ENCODE measurements at places on chromosomes 2 and 18.

DNA sequence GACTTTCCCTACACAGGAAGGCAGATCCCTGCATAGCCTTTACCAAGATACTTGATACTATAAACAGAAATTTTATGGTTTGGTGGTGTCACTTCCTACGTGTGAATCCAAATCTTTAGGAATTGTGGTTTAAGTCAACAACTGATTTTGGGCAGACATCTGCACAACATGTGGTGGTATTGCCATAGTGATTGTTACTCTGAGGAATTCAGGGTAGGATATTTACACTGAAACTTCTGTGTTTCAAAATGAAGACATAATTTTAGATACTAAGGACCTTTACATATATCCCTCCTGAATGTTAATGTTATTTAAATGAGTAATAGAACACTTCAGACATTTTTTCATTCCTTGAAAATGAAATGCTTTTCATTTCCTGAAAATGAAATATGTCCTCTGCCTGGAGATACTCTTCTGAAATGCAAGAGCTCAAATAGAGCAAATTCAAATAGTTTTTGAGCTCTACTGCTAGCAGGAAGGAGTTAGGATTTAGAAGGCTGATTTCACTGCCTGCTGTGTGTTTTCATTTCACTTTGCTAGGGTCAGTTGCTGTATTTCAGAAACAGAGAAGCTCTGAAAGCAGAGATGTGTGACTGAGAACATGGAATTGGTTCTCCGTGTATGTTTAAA is 77.2 kb downstream of the MDH1 start:
- no peak for DNase-seq

GRCh38 chr2:39023649-39024048 is 97.2 kb downstream of the SOS1 start:
- no peak for DNase-seq

DNA sequence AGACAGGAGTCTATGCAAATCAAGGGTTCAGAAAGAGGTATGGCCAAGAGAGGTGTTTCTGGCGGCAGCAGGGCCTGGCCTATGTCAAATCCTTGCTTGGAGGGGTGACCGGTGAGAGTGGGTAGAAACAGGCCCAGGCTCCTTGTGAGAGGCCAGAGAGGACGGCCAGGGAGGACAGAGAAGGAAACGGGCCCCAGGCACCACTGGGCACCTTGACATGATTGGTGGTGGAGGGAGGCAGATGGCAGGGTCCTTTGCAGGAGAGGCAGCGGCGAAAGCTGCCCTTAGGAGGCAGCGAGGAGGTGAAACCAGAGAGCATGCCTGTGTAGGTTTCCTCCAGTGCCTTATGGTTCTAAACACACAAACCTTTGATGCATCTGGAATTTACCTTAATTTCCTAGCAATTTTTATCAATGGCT is 6.2 kb downstream of the RAMP1 start:
- no peak for DNase-seq

- no peak for DNase-seq
Observed at GRCh38 chr2:39377226-39377939, 59.7 kb downstream of the MAP4K3 start.

DNA sequence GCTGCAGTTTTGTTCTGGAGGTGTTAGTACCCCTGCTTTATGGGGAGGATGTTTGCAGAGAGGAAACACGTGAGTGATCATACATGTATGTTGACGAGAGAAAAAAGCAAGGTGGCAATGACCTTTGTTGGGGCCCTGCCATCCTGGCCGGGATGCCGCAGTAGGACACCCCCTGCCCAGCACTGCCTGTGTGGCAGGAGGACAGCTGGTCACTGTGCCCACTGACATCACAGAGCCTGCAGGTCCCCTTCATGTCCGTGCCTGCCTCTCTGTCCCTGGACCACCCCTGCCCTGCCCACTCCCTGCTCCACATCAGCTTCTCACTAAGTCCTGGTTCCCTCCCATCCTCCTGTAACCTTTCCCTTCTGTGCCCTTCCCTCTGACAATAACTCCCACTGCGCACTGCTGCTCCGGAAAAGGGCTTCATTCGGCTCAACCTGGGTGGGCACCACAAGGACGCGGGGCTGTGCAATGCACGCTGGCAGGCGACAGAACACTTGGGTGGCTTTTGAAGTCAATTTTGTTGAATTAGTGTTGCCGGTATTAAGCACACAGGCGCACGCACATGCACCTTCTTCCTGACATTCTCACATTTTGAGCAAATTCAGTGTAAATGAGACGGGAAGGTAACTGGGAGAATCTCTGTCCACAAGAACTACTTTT is 51.5 kb upstream of the TWIST2 start:
- no peak for DNase-seq

- no peak for DNase-seq
Observed at GRCh38 chr2:113838744-113839444, 51.0 kb upstream of the ACTR3 start.

- DNase-seq = no peak
Observed at GRCh38 chr2:106108791-106109190, 85.3 kb downstream of the UXS1 start.

DNA sequence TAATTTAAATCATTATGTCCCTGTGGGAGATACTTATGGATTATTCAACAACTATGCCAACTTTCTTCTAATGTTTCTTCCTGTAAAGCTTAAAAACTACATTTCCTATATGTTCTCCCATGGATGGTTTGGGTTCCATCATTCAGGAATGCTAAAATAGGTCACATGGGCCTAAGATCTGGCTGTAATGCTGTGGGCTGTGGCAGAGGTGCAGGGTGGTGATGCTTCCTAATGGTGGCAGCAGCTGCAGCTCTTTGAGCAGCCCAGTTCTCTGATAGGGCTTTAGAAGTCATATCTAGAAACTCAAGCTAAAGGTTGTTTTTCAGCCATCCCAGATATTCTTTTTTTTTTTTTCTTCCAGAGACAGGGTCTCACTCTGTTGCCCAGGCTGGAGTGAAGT is 266.1 kb downstream of the ZNF385B start:
- DNase-seq = no peak

- no peak for DNase-seq
Observed at GRCh38 chr2:209102319-209102718, 321.5 kb upstream of the MAP2 start.

- DNase-seq = no peak
Observed at GRCh38 chr2:195514365-195514764, 142.7 kb upstream of the SLC39A10 start.

- DNase-seq = no peak
Observed at GRCh38 chr2:241639385-241639784, 1.9 kb downstream of the ATG4B start.
